ENCODE measurements at places on chromosomes 2 and 18. TPM values are rescaled to one million over a fixed set of nuclear protein-coding genes. Genes with fewer than 3 reads are reported as not detected.

SCG2 gene
- total RNA-seq = 2.4 TPM

ZAP70 gene
- total RNA-seq = under 0.01 TPM

IL36RN gene
- total RNA-seq = not detected

MC2R gene
- not detected for total RNA-seq

SH2D6 gene
- total RNA-seq = not detected

SERPINB13 gene
- not detected for total RNA-seq

CHRND gene
- not detected for total RNA-seq

DSEL gene
- 157 TPM for total RNA-seq

BCL2 gene
- total RNA-seq = 11.9 TPM

ANKRD29 gene
- 20.9 TPM for total RNA-seq

CLHC1 gene
- total RNA-seq = 14.5 TPM

KCNJ13 gene
- not detected for total RNA-seq

SERPINB3 gene
- total RNA-seq = not detected

SLC23A3 gene
- 1.4 TPM for total RNA-seq

LIPG gene
- 2.2 TPM for total RNA-seq

UCN gene
- total RNA-seq = 0.36 TPM

RBKS gene
- total RNA-seq = 1.1 TPM

ALK gene
- total RNA-seq = under 0.01 TPM

KIDINS220 gene
- 134 TPM for total RNA-seq

GAL3ST2 gene
- total RNA-seq = 0.36 TPM

POTEC gene
- total RNA-seq = 0.36 TPM

SAG gene
- not detected for total RNA-seq
